Germinal center (tissue), 1 donor: ENCODE measurements at places on chromosomes 12 and 14.
A peak's percentile ranks its signal among the peaks of the same experiment; 100 is the strongest.

DNA sequence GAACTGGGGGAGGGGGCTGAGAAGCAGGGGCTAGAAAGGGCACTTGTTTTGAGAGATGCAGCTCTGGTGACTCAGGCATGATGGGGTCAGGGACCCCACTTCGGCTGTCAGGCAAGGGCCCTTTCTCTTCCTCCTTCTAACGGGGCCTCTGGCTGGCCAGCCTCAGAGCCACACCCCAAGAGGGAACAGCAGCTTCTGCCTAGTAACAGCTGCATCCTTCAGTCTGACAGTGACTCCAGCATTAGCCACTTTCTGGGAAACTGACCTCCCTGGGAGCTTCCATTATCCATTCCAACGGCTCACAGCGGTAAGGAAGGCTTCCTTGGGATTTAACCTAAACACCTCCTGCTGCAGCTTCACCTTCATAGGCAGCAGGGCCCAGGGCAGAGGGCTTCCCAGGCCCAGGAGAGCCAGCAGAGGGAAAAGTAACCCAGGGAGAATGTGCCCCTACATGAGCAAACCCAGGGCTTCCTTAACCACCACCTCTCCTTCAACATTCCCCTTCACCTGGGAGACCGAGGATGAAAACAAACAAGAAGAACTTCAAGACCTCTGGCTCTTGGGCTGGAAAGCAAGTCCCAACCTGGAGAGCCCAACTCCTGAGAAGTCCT lies 2.7 kb downstream of the NCKAP5L start:
- DNase-seq, result no peak

DNA sequence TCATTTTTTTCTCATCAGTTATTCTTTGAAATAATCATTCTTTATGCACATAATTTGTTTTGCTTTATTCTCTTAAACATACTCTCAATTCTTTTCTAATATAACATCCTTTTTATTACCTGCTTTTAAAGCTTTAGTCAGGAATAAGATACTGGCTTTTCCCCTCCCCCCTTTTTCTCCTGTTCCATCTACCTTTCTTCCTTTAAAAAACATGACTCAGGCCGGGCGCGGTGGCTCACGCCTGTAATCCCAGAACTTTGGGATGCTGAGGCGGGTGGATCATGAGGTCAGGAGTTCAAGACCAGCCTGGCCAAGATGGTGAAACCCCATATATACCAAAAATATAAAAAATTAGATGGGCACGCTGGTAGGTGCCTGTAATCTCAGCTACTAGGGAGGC lies 25.4 kb downstream of the HIF1A start:
- DNase-seq, result no peak

- DNase-seq, result no peak
Observed at GRCh38 chr12:18837025-18837424, 99.1 kb downstream of the CAPZA3 start.

DNA sequence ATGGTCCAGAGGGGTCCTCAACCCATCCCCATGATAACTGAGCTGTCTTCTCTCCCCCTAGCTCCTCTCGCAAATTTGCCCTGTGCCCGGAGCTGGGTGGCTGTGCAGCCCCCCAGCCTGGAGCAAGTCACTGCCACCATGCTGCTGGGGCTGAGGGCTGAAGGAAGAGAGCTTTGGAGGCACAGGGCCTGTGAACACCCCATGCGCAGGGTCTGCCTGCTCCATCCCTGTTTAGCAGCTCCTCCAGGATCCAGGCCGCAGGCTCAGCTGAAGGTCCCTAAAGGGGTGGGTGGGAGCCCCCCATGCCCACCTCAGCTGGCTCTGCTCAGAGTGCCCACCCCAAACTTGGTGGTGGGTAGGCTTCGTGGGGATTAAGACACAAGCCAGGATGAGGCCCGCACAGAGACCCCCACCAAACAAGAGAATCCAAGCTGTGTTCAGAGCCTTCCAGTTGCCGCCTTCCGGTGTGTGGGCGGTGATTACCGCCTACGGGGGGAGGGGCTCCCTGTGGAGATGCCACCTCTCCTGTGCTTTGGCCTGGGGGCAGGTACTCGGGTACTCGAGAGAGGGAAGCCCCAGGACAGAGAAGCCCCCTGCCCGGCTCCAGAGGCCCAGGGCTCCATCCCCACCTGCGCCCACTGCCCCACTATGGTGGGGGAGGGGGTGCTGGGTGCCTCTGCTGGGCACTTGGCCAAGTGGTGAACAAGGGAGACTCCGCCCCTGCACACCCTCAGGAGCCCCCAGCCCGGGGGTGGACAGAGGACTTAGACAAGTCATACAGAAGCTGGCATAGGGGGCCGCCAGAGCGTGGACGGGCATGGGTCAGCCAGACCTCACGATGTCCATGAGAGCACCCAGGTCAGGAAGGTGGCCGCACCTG lies 1.4 kb upstream of the JAG2 start:
- DNase-seq, result no peak

DNA sequence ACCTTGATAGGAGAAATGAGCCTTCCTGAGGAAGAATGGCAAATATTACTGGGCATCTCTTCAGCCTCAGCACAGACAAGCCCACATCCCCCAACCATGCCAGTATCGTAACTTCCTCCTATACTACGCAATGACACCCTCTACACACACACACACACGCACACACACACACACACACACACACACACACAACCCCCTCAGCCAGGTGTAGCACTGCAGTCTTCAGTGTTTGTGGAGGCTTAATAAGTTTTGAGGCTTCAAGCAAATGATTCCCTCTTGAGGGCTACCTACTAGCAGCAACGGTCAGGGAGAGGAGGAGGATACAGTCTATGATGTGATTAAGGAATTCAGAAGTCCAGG lies 1.6 kb downstream of the DGKA start:
- DNase-seq, result peak; percentile 47

DNA sequence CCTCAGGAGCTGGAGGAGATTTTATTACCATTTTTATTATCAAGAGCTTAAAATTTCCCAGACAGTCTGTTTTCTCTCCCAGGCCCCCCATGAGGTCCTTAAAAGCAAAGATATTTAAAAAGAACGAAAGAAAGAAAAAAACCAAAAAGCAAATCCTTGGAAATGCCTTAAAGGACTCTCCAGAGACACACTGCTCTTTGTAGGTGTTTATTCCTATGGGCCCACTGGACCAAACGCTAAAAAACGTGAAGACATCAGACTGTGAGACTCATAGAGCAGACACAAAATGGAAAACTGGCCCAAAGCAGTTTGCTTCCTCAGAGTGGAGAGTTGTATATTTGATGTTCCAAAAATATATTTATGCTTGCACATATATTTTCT lies 1.2 kb upstream of the NID2 start:
- no peak for DNase-seq

DNA sequence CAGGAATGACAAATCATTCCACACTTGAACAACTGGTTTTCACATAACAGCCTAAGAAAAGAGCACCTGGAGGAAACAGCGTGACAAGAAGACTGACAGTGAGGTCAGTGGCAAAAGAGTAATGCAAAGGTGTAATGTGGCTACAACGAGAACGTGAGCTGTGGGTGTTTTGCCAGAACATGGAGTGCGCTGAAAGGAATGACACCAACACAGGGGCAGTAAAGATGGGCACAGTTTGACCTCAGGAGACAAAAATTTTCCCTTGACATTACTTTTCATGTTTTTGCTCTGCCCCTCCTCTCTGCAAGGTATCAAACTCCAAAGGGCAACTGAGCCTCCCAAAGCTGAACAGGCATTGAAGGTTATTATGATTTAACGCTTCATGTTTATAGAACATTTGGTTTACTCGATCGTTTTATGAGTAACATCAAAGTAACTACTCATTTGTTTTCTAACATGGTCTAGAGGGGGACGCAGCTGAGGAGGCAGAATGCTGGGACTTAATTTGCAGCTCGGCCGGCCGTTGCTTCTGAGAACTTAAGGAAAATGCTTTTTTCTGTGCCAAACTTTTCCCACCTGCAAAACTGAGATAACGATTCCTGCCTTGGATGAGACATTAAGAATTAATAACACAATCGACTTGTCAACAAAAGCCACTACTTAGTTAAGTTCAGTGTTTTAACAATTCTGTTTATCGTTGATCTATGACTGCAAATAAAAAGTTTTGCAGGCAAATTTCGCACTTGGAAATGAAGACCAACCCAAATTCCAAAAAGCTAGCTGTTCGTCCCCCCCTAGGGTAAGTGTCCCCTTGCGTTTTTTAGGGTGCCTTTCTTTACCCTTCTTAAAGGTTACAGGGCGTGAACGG lies 954 bp downstream of the HAUS4 start:
- DNase-seq, result no peak

- peak; percentile 61 for DNase-seq
Observed at GRCh38 chr14:68293404-68293803, 473.8 kb downstream of the RAD51B start.

DNA sequence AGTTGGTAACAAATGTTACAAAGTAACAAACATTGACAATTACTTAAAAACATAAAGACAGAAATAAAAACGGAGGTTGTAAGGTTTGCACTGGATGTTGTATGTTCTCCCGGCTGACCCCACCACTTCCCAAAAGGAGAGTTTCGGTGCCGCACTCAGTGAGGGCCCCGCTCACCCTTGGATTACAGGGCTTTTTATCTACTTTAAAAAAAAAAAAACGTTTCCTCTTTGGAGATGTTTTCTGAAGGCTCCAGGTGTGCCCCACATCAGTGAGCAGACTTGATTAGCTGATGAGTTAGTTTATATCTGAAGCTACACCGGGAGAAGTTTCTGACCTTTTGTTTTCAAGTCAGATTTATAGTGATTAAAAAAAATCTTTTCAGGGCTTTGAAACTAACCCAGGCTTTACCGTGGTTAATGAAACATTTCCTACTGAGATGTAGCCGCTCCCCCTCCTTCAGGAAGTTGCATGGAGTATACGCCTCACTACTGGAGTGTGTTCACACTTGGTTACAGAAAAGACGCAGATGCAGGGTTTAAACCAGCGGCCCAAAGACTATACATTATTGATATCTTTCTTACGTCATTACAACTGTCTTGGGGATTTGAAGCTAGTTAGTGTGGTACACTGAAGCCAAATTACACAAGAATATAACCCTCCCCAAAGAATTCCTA lies 38.0 kb upstream of the BCL7A start:
- peak; percentile 32 for DNase-seq

DNA sequence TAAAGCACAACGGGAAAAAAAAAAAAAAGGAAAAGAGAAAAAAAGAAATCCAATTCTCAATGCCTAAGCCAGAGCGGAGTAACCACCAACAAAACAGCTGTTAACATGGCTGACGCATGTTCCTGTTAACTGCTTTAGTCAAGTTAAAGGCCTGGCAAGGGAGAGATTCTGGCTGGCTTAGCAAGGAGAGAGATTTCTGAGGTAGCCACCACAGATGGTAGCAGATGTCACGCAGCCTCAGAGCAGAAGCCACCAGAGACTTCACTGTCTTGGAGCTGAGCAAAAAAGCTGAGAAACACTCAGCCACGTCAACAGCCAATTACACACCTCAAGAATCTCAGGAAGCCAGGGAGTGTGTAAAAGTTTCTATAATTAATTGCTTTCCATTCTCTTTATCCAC lies 87.1 kb downstream of the TMCC3 start:
- DNase-seq, result no peak

DNA sequence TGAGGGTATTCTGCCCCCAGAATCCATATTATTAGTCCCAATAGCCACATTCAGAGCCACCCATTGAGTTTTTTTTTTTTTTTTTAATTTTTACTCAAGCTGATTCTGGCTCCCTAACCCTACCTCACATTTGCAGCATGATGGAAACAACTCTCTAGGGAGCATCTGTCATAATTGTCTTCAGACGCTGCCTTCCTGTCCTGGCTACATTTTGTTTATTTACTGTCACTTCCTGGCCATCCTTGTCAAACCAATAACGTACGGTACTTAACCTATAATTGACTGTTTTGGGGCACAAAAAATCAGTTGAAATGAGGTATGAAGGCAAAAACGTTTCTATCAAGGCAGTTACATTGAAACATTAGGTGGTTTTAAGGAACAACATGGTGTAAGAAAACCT lies 2.1 kb downstream of the GLIPR1 start:
- DNase-seq, result no peak

DNA sequence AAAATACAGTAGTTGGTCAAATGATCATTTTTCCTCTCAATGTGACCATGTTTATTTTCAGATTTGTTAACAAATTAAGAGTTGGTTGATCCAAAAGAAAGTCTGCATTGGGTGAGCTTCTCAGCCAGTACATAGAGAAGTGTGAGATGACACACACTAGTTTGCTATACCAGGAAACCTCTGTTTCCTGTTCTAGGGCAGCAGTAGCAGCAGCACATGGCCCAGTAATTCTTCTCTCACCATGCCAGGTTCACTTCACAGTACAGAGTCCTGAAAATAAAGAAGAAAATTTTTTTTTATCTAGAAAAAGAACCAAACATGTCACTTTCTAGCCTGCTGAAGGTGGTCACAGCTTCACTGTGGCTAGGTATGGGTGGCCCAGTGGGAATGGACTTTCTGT lies 250.2 kb upstream of the OR4E1 start:
- peak; percentile 15 for DNase-seq

DNA sequence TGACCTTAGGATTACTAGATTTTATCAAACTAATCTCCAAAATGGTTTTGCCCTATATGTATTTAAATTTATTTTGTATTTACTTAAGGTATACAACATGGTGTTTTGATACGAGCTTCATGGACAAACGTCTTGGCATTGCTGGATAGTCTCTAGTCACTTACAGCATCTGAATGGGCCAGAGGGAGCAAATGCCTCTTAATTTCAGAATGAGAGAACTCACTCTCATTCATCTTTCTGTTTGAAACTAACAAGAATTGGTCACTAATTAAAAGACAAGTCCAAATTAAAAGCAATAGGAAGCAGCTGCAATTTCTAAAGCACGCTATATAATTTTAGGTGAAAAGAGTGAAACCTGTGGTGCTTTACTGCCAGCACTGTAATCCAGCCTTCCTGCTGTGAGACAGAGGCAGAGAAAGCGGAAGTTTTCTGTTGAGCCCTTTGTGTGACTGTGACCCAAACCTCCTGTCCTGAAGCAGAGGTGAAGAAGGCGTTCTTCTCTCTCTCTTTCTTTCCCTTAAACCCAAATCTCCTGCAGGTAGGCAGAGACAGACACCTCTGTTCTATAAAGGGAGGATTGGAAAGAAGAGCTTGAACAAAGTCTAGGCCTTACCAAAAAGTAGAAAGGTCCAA lies 184.6 kb upstream of the NAV3 start:
- DNase-seq, result no peak

GRCh38 chr14:61523751-61524150 lies 171.6 kb upstream of the HIF1A start:
- DNase-seq, result no peak

DNA sequence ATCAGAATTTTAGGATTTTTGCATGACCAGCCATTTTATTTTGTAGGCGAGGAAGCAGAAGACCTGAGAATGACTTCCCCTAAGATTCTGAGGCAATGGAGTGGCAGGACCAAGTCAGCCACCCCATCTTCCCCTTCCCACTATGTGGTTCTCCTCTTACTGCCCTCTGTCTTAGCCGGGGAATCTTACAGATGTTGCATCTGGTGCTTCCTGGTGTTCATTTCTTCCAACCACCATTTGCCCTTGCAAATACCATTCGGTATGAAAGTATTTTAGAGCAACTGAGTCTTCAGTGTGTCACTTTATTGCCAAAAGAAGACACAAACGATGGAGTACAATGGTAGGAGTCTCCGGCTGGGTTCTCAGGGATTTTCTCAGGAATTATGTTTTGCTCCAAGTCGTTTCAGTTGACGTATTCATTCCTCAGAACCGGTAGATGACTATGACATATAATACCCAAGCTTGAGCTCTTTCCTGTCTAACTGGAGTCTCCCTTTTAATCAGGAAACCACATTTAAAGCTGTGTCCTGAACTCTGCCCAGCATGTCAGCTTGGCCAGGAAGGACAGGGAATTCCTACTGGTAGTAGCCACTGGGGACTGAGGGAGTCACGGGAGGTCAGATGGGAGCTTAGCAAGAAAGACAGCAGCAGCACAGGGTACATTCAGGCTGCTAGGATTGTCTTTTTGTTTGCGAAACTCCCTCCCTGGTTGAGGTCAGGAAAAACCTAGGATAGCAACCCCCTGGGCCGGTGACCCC lies 87.0 kb downstream of the SAMD4A start:
- DNase-seq, result no peak
